GM12864 (cell line): ENCODE measurements at places on chromosomes 12 and 14.

DNA sequence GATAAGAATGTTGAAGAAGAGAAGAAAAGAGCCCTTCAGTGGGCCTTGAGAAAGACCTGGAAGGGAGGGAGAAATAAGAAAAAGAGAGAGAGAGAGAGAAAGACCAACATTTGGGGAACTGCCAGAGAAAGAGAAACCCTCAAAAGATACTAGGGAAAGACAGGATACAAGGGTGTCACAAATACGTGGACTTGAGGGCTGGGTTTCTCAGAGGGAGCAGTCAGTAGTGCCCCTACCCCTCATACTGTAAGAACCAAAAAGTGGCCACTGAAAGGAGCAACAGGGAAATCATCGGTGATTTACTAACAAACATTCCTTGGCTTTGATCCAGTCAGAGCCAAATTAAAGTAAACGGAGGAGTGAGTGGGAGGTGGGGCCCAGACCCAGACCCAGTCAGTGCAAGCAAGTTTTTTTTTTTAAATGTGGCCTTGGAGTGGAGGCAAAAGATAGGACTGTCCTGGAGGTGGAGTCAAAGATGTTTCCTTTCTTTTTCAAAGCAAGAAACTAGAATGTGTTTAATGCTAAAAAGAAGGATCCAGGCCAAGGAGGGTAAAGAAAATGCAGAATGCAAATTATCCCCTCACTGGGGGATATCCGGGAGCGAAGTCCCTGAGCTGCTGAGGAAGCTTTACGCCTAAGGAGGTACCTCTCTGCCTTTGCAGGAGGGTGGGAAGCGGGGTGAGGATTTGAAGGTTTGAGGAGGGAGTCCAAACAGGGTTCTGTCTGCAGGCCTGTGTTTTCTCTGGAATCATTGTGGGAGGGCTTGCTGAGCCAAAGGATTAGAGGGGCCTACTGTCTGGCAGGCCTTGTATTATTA, 143.5 kb upstream of the AMIGO2 start:
- no peak for DNase-seq

- DNase-seq: no peak
These were observed 24.3 kb downstream of the SPRING1 start for GRCh38 chr12:116713527-116713926.

GRCh38 chr12:82057770-82058169, 298.6 kb upstream of the PPFIA2 start:
- DNase-seq: no peak

GRCh38 chr14:90791486-90791885, 24.7 kb downstream of the TTC7B start:
- no peak for DNase-seq

DNA sequence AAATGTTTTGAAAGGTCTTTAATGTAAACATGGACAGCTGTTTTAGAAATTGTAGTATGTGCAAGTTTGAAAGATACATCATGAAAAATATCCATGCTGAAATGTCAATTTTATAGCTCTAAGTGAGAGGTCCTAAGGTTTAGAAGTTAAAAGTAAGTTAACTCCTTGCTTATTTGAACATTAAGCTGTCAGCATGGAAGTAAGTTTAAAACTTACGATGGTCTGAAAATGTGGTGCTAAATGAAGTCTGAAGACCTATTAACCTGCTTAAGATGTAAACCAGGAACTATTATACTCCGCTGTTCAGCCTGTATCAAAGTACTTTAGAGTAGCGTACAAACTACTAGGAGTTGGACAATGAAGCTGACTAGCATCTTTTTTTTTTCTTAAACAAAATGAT, 1082.4 kb downstream of the TMTC2 start:
- DNase-seq: no peak

- DNase-seq: no peak
These were observed 547 bp upstream of the PYGL start for GRCh38 chr14:50944647-50945413.

- DNase-seq: no peak
These were observed 40.2 kb downstream of the HEATR5A start for GRCh38 chr14:31380106-31380505.

GRCh38 chr12:57604992-57605810, 577 bp downstream of the DTX3 start:
- no peak for DNase-seq

- peak; percentile 47 for DNase-seq
These were observed 1.4 kb downstream of the DENND5B start for GRCh38 chr12:31589598-31589903.

- DNase-seq: no peak
These were observed 225.1 kb downstream of the DIO2 start for GRCh38 chr14:79986251-79986650.

DNA sequence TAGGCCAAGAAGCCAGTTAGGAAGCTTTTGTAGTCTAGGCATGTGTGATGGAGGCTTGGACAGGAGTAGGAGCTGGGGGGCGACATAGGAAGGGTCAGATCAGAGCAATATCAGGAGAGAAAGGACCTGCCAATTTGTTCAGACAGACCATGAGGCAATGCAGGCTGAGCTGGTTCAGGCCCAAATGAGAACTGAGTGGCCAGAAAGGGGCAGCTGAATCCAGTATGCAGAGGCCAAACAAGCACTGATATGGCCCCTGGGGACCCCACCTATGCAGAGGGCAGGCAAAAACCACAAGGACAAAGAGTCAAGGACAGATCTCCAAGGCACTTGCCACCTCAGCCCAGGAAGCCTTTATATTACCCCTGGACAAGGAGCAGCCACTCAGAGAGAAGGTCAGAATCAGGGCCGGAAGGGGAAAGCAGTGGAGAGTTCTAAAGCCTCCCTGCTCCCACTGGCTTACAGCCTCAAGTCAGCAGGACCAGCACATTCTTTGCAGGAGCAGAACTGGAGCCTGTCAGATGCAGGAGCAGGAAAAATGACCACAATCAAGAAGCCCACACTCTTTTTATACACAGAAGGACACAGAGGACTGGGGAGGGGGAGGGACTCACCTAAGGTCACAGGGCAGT, 37.2 kb downstream of the CLMN start:
- no peak for DNase-seq

- DNase-seq: no peak
These were observed 44.3 kb downstream of the SPRING1 start for GRCh38 chr12:116693286-116694227.

DNA sequence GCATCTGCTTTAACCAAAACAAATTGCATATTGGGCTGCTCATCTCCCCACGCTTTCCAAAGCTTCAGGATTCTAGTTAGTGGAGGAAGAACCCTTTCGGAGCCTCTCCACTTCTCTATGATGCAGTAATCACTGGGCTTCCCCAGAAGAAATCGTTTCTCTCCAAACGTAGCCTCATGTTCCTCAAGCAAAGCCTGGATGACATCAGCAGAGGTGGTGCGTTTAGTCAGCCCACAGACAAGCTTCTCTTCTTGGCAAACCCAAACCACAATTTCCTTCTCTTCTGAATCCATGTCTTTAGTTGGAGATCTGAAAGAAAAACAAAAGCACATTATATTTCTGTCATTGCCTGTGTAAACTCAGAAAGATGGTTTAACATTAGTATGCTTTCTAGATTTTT, 30.6 kb downstream of the RASSF9 start:
- DNase-seq: no peak

- no peak for DNase-seq
These were observed 33.9 kb downstream of the MIA2 start for GRCh38 chr14:39267608-39268005.

GRCh38 chr14:67265131-67265530, 23.9 kb downstream of the PALS1 start:
- no peak for DNase-seq
